Stimulated activated CD4-positive, alpha-beta T cell treated with anti-CD3 and anti-CD28 coated beads, Interleukin-4, amount 100 ng/mL, for 24 hours (primary cell): ENCODE measurements at places on chromosomes 1 and 21.

DNA sequence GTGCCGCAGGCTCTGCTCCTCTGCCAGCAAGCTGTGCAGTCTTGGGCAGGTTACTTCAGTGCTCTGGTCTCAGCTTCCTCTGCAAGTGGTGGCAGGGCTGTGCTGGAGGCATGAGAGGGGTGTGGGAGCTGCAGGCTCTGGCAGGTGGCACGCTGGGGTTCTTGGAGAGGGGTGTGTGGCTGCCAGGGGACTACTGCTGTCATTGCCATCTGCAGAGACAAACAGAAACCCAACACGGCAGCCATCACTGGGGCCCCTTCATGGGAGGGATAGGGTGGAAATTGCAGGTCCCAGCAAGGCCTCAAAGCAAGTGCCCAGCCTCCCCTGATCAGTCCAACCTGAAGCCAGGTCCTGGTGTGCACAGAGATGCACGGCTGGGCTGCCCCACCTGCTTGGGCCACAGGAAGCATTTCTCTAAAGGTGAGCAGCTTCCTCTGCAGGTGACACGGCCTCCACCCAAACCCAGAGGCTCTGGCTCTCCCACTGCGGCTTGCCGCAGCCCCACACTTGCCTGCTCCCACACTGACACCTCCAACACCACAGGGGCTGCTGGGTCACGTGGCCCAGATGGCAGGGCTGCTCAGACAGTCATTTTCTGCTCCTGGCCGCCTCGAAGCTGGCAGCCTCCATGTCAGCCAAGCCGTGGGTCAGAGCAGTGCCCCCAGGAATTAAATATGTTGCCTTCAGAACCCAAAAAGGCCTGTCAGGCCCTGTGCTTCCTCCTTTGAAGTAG is 4.1 kb upstream of the COL6A2 start:
- peak; percentile 2 for DNase-seq

- DNase-seq: no peak
Observed at GRCh38 chr1:184514447-184514846, 127.6 kb downstream of the C1orf21 start.

DNA sequence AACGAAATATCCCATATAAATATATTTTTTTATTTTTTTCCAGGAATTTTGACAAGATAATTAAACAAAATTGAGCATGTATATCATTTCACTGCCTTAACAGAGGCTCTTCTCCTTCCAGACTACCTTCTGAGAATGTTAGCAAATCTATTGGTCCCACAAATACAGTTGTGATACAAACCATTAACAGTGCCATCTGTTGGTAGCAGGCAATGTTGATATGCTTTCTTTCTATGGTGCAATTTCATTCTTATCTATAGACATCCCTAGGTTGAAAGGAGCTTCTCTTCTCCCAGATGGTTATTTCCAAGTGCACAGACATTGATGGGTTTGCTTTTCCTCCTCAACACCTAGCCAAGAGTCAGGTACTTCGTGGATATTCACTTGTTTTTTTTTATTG is 303.6 kb downstream of the USH2A start:
- no peak for DNase-seq

DNA sequence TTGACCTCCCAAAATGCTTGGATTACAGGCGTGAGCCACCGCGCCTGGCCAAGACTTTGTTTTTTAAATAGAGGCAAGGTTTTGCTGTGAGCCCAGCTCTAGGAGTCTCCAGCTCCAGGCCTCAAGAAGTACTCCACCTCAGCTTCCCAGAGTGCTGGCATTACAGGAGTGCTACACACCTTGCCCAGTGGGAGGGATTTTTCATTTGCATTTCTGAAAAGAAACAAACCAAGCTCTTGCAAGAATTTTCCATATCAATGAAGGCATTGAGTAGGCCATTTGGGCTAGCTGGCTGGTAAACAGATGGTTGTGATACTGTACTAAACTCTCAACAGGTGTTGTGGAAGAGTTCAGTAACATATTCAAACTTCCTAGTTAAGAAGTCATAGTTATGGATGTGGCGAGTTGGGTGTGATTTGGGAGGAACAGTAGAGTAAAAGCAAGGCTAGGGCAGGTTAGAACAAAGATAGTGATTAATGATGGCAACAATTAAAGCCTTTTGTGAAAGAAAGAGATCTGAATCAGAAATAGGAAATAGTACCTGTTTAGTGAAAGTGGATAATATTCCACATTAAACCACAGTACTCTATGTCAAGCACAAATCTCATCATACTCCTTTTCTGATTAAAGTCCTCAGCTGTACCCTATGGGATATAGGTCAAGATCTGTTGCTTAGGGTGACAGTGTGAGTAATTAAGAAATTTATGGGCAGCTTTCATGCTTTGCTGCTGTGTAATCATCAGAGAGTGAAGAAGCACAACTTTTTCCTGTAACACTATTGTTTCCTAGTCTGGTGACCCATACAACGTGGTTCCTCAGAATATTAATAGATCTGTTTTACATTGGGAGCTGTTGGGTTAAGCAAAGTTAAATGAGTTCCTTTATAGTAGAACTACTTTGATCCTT is 10.7 kb downstream of the AKIRIN1 start:
- no peak for DNase-seq

GRCh38 chr1:183580281-183580682 is 10.0 kb downstream of the NCF2 start:
- no peak for DNase-seq

DNA sequence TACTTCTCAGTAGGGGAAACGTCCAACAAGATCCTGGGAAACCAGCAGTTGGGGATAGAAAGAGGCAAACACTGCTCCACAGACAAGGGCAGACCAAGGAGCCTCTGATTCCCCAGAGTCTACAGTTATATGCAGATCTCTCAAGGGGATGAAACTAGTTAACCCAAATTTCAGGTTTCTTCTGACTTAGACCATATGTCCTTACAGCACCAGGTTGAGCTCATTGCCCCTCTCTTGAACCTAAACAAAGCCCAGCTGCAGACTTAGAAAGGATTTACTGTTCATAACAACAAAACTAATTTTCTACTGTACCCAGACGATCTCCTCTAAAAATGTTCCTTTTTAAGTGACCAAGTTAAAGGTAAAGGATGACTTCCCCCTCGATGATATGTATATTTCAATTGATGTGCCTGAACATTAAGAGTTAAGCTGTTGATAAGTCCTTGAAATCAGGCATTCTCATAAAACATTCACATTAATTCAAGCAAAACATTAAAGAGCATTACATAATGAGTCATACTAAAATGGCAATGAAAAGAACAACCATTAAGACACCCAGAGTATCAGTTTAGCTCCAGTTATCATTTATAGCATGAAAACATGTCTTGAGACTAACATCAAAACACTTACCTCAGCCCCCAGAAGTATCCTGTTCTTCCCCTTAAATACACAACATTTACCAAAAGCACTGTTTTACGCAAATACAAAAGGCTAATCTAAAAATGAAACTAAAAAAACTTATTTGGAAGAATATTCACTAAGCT is 24.1 kb downstream of the SMYD3 start:
- DNase-seq: no peak

GRCh38 chr21:38740090-38740489 is 65.6 kb upstream of the ETS2 start:
- DNase-seq: no peak

DNA sequence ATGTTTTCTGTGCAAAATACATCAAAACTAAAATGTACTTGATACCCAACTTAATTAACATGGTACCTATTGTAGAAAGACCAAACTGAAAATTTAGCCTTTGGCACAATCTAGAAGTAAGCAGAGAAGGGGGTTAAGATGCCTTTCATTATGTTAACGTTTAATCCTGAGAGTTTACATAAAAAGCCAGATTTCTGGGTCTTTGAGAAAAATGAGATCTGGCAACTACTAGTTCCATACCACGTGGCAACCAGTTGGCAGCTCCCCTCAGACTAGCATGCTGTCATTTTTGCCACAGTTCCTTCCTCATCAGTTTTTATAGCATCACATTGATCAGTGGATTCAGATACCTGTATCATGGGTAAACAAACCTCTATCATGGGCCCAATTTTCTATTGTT is 1.5 kb downstream of the RO60 start:
- DNase-seq: no peak

- DNase-seq: no peak
Observed at GRCh38 chr1:9849691-9850441, 26.1 kb upstream of the CLSTN1 start.

GRCh38 chr21:28627691-28628090 is 365.0 kb downstream of the LTN1 start:
- no peak for DNase-seq

- no peak for DNase-seq
Observed at GRCh38 chr1:8754993-8755392, 62.4 kb downstream of the RERE start.

DNA sequence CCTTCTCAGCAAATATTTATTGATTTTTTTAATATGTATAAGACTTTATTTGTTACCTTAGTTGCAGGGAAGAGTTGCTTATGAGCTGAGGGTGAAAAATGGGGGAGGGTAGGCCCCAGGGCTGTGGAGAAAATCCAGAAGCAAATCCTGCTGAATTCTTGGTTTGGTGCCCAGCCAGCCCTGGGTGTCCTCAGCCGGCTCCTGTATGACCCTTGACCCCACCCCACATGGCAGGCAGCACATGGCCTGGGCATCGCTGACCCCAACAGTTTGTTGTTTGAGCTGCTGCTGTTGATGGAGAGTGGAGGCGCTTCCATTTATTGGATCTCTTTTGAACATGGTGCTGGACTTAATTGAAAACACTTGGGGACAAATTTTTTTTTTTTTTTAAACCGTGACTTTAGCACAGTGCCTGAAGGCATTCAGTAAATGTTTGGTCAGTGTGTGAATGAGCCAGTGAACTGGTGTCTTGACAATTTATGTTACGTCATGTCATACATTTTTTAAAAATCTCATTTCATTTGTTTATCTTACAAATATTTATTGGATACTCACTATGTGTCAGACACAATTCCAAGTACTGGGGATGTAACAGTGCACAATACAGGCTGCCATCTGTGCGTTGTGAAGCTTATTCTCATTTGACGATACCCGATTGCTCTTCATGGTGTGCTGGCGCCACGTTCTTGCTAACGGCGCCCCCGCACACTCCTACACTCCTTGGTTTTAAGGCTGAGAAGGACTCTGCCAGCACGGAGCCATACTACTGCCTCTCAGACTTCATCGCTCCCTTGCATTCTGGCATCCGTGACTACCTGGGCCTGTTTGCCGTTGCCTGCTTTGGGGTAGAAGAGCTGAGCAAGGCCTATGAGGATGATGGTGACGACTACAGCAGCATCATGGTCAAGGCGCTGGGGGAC is 98.8 kb downstream of the MTR start:
- no peak for DNase-seq

DNA sequence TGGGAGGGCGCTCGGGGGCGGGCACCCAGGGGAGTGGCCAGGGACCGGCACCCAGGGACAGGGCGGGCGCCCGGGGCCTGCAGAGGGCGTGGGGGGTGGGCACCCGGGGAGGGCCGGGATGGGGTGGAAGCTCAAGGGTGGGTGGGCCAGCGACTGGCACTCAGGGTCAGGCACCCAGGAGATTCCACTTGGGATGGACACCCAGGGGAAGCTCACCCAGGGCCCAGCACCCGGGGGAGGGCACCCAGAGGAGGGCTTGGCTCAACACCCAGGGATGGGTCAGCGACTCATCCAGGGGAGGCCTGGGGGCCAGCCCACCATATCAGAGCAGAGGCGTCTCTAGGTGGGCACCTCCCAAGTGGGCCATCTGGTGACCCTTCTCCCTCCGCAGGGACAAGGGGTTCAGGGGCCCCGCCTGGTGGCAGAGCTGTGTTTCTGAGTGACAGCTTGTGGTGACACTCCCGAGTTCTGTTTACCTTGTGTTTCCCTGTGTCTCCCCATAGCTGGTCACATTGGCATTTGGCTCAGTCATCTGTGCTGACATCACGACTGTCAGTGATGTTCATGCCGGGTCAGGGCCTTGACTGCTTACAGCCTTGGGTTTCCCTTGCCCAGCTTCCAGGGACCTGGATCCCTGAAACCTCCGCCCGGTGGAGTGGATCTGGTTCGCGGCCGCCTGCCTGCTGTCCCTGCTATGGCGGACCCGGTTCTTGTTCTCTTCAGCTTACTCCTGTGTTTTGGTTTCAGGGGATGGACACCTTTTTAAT is 749 bp downstream of the IBA57 start:
- DNase-seq: peak; percentile 57

DNA sequence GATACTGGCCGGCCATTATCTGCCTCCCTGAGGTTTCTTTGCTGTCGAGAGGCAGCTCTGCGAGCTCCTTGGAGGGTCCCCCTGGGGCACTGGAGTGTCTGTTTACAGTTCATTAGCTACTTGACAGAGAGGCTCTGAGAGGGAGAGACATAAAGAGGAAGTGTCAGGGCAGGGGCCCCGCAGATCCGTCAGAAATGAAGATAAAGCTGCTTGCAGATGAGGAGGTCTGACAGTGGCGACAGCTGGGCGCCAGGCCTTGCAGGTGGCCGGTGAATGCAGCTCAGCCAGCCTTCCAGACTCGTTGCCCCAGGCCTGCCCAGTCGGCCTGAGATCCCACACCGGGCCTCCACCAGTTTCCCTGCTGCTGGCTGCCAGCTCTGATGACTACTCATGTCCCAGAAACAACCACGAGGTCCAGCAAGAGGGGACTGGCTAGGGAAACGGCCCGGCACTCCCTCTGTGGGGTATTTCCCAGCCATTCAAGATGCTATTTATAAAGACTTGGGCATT is 84.7 kb downstream of the DISP3 start:
- DNase-seq: no peak

DNA sequence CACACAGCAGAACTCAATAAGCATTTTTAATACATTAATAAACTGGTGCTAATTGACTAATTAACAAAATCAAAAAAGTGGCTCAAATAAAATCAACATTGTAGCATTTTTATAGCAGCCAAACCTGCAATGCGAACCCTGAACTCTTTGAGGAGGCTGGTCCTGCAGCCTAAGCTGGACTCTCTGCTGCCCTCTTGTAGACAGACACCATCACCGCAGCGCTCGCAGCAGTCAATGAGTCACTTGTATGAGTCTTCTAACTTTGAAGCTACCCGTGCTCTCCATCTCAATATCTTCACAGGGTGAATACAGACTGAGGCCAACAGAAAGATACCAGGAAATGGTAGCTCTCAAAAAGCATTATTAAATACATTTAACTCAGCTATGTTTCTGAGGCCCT is 9.7 kb upstream of the KRTAP7-1 start:
- peak; percentile 51 for DNase-seq

- no peak for DNase-seq
Observed at GRCh38 chr1:30378991-30379581, 344.3 kb downstream of the MATN1 start.

DNA sequence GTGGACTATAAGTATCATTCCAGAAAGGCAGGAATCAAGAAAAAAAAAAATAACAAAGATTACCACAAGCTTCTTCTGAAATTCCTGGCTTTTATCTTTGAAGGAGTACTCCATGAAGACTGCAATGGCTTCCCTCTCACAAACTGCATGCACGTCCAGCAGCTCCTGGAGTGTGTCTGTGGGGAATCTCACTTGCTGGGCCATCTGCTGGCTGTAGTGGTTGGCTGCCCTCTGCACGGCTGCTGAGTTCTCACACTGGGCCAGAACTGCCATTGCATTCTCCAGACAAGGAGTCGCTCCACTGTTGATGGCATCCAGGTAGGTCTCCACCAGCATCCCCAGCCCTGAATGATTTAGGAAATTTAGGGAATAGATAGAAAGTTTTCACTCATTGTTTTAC is 23.3 kb upstream of the GBP2 start:
- no peak for DNase-seq

- no peak for DNase-seq
Observed at GRCh38 chr1:245751726-245752470, 597.1 kb downstream of the KIF26B start.

- DNase-seq: no peak
Observed at GRCh38 chr21:38968887-38969543, 163.3 kb downstream of the ETS2 start.
